ENCODE measurements at places on chromosomes 12 and 14.

GRCh38 chr12:117161460-117162166 lies 28.7 kb downstream of the FBXO21 start:
- DNase-seq = no peak

DNA sequence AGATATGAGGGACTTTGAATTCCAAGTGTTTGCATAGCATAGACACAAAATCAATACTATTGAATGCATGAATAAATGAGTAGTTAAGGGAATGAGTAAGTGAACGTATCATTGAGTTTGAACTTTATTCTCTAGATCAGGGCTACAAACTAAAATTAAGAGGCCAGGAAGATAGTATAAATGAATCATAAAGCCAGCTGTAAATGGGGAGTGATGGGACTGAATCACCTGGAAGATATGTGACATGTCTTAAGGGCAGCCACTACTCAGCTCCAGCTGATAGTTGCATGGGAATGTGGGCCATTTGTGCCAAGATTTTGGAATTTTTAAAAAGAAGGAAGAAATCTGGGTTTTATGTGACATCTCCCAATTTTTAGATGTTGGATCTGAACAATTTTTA lies 229.9 kb downstream of the AKAP6 start:
- no peak for DNase-seq

DNA sequence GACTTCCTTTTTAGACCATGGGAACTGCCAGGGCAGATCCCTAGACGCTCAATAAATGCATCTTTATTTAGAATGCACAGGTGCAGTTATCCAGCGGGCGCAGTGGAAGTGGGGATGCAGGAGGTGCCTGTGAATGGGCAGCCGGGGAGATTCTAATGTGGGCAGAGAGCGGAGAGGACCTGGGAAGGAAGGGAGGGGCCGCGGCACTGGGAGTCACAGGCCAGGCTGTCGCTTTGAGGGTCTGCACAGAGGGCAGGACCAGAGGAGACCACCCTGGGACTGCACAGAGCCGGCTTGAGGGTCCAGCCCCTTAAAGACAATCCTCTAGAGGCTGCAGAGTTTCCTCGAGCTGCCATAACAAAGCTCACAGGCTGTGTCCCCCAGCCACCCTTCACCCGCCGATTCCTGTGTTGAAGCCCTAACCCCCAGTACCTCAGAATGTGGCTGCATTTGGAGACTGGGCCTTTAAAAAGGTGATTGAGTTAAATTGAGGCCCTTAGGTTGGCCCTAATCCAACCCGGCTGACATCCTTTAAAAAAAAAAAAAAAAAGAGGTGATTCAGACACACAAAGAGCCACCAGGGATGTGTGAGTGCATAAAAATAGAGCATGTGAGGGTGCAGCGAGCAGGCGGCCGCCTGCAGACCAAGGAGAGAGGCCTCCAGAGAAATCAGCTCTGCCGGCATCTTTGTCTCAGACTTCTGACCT lies 44.4 kb upstream of the PPP2R5C start:
- no peak for DNase-seq

- DNase-seq = no peak
These were observed 56.7 kb downstream of the EPS8 start for GRCh38 chr12:15732341-15733061.

GRCh38 chr12:14958361-14959125 lies 2.9 kb downstream of the ARHGDIB start:
- no peak for DNase-seq

DNA sequence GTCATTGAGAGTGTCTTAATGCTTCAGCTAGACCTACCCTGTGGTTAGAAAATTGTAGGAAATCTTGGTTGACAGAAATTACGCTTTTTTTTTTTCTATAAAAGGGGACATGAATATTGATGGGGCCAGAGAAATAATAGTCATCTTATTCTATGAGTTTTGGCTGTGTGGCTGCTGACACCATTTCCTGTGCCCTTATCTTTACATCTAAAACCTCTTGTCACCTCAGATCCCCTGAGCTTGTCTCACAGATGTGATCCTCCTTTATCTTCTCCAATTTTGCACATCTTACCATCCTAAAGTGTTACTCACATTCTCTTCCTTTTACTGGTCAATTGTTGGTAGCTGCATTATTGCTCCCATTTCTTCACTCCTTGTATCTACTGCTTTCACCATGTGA lies 36.1 kb downstream of the ASCL1 start:
- no peak for DNase-seq

DNA sequence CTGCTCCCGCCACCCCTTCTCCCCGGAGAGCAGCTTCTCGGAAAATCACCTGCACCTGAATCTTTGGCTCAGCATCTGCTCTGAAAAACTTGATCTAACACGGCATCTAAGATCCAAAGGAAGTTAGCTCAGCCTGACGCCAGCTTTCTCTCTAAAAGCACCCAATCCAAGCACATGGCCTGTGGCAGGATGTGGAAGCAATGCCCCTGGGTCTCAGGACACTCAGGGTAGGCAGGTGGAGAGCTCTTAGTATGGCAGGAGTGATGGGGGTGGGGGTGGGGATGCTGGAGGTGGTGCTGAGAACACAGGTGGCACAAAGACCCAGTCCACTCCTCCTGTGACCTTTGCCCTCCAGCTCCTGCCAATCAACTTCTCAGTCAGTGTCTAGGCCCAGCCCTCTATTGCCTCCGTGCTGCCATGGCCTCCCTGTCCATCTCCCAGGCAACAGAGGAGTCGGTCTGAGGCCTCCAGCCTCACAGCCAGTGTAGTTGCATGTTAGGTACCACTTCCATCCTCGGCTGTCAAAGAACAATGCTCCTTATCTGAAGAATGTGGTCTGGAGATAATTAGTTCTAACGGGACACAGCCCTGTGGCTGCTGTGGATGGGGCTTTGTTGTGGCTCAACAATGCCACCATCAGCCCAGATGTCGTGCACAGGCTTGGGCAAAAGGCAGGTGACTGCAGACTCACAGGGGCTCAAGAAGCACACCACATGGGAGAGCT lies 180.0 kb upstream of the C14orf180 start:
- no peak for DNase-seq

DNA sequence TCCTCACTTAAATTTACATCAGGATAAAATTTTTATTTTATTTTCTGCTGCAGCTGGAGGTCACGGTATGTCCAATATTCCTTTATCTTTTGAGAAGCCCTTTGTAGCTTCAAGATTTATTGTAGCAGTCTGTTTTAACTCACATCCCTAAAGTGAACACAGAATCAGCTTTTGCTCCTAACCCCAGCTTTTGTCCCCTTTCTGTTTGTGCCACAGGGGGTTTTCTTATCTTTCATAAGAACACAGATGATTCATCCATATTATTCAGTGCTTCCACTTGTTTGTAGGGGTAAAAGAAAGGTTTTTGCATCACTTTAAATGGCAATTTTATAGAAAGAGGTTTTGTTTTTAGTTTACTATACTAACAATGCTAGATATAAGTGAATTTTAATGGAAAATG lies 21.8 kb upstream of the PIK3C2G start:
- no peak for DNase-seq

DNA sequence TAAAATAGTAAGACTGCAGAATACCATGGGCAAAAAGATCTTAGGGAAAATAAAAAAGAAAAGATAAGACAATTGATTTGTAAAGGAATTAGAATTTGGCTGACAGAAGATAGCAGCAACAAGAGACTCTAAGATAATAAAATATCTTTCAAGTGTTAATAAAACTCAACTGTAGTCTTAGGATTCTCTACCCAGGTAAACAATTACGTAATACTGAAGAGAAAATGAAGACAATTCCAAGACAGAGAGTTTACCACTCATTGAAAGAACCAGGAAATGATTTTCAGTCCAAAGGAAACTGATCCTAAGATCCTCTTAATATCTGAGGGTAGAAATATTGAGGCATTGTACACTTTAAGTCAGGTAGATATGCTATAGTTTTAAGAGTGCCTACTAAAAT lies 321.1 kb downstream of the CEP128 start:
- DNase-seq = no peak

DNA sequence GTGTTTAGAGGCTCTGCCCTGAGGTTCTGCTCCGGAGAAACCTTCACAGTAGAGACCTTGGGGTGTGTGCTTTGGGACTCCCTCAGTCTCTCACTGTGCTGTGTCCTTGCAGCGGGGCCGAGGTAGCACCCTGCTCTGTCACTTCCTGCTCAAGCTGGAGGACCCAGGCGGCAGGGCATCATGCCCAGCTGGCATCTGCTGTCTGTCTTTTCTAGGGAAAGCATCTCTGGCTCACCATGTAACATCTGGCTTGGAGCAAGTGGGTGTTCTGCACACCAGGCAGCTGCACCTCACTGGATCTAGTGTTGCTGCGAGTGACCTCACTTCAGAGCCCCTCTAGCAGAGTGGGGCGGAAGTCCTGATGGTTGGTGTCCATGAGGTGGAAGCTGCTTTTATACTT lies 124.5 kb downstream of the ESRRB start:
- DNase-seq = no peak

- no peak for DNase-seq
These were observed 28.9 kb downstream of the RXYLT1 start for GRCh38 chr12:63808631-63809030.

GRCh38 chr12:5560265-5560664 lies 128.4 kb downstream of the NTF3 start:
- no peak for DNase-seq

- DNase-seq = no peak
These were observed 25.1 kb downstream of the TEP1 start for GRCh38 chr14:20388159-20388558.

- no peak for DNase-seq
These were observed 65.4 kb downstream of the ACSM4 start for GRCh38 chr12:7369274-7369729.

DNA sequence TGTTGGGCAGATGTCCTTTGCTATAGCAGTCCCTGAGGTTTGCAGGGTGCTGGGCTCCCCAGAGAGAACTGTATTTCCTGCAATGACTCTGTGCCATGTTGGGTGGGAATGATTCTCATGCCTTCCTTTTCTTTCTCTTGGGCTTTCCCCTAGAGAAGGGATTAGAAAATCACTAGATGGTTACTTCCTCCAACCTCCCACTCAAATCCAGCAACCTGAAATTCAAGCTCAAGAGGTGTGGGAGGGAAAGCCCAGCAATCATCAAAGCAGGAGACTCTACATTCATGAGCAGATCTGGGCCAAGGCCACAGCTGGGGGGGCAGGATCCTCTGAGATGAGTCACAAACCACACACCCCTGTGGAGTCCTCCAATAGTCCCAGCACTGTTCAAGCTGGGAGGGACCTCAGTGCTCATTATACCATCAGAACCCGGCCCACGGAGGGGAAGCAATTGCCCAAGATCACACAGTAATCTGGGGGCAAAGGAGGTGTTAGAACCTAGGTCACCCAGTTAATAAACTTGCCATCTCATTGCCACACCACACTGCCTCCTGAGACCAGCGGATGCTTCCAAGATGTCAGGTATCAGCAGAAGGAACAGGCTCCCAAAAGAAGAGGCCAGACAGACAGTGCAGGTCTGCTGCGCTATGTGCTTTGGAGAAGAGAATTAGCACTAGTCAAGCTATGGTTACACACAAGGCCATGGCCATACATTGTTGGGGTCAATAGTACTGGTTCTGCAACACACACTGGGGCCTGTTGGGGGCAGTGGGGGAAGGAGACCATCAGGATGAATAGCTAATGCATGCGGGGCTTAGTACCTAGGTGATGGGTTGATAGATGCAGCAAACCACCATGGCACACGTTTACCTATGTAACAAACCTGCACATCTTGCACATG lies 65.7 kb downstream of the TTC9 start:
- no peak for DNase-seq

Data from progenitor cell of endocrine pancreas (in vitro differentiated cells).